ENCODE measurements at places on chromosomes 16 and 17.

GRCh38 chr16:74275031-74275636 lies 21.5 kb upstream of the PSMD7 start:
- no peak for DNase-seq

GRCh38 chr16:13645601-13646245 lies 274.2 kb upstream of the ERCC4 start:
- no peak for DNase-seq

GRCh38 chr17:58452738-58453137 lies 35.4 kb upstream of the RNF43 start:
- no peak for DNase-seq

DNA sequence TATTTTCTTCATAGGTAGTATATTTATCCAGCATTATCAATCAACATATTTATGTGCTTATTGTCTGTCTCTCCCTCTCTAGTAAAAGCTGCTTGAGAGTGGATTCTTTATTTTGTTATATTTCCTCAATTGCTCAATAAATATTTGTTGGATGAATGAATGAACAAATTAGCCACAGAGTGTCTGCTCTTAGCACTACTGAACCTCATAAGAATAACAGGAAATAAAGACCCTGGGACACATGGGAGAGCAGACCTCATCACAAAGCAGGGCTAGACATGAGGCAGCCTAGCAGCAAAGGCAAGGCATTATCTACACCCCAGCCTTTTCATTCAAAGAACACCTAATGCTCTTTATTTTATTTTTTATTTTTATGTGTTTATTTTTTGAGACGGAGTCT lies 34.9 kb upstream of the TANC2 start:
- DNase-seq: no peak

GRCh38 chr17:40443988-40444899 lies 994 bp downstream of the IGFBP4 start:
- no peak for DNase-seq

DNA sequence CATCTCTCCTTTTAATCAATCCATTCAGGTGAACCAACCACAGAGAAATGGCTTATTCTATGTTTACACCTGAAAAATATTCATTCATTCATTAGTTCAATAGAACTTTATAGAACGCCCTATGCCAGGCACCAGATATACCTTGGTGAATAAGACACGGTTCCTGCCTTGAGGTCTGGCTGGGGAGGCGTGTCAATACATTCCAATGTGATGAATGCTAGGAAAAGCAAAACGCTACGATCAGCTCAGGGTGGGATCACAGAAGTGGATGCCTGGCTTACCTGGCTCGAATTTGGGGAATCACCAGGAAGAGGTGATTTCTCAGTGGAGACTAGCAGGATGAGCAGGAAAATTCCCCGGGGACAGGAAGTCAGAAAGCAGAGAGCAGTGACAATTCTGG lies 17.5 kb upstream of the WFIKKN2 start:
- DNase-seq: no peak

DNA sequence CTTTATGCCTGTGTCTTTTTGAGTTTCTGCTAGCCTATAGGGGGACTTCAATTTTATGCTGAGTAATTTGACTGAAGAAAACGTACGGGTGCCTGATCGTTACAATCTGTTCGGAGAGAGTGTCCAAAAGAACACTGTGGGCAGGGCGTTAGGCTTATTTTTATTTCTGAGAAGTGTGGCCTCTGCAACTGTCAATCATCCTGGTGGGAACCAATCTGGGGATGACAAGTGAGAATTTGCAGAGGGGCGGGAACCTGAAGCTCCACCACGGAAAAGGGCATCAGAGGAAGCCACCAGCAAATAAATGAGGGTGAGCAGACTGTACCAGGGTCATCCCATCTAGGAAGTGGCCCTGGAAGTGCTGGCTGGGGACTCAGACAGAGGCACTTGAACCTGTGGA lies 12.0 kb upstream of the CDYL2 start:
- DNase-seq: no peak

DNA sequence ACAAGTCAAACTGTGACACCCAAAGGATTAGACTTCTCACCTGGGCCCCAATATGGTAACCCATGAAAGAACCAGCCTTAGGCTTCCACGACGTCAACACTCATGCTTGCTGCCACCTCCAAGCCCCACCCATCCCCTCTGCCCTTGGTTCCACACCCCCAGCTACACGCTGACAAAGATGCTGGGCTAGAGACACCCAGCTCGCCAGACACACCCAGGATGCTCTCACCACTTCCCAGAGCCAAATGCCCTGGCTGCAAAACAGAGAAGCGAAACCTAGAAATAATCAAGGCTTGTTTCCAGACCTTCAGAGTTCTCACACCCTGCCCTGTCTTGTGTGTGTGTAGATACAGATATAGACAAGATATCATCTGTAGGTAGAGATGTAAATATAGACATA lies 26.0 kb upstream of the ADCY9 start:
- no peak for DNase-seq

GRCh38 chr17:31481783-31482081 lies 90.3 kb downstream of the RAB11FIP4 start:
- DNase-seq: no peak

- DNase-seq: no peak
These were observed 6.3 kb downstream of the SECTM1 start for GRCh38 chr17:82327289-82327688.

- no peak for DNase-seq
These were observed 5.6 kb upstream of the WDR45B start for GRCh38 chr17:82653651-82654528.

- no peak for DNase-seq
These were observed 38.7 kb upstream of the SLC38A10 start for GRCh38 chr17:81333616-81334368.

DNA sequence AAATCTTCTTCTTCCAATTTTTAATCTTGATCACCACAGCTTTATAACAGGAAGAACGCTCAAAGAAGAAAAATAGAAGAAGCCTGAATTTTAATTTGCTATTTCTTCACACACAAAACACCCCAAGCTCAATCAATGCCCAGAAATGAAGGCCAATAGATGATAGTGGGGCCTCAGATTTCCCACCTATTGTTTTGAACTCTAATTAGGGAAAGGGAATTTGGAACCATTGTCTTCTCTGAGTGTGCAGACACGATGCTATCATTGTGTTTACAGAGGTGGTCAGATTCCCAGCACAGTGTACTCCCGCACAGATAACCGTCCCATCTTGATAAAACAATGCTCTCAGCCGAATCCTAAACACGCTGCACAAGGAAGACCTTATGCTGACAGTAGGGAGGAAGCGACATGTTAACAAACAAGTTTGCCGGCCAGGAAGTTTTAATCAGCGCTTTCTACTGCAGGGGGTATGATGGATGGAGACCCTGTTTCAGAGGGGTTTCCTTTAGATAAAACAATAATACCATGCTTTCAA lies 684.7 kb downstream of the MAF start:
- no peak for DNase-seq

DNA sequence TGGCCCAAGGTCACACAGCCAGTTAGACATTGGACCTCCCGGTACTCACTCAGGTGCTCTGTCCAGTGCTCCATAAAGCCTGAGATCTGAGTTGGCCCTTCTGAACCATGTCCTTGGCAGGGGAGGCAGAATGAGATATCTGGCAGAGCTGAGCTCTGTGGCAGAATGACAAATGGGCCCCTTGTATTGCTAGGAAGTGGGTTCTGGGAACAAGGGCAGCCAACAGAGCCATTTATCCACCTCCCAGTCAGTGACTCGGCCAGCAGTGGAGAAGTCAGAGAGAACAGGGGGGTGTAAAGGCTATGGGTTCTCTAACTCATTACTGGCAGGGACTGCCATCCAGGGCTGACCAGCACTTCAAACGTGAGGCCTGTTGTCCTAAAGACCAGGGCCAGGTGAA lies 117.1 kb upstream of the NLRP1 start:
- no peak for DNase-seq

GRCh38 chr16:6884002-6884401 lies 448.6 kb upstream of the RBFOX1 start:
- DNase-seq: no peak

DNA sequence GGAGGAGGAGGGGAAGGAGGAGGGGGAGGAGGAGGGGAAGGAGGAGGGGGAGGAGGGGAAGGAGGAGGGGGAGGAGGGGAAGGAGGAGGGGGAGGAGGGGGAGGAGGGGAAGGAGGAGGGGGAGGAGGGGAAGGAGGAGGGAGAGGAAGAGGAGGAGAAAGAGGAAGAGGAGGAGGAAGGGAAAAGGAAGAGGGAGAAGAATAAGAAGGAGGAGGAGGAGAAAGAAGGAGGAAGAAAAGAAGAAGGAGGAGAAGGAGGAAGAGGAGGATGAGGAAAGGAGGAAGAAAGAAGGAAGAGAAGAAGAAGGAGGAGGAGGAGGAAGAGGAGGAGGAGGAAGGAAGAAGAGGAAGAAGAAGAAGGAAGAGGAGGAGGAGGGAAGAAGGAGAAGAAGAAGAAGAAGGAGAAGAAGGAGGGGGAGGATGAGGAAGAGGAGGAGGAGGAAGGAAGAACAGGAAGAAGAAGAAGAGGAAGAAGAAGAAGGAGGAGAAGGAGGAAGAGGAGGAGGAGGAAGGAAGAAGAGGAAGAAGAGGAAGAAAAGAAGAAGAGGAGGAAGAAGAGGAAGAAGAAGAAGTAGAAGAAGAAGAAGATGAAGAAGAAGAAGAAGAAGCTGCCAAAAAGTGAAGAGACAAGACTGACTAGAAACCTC lies 103.8 kb downstream of the C16orf78 start:
- no peak for DNase-seq

DNA sequence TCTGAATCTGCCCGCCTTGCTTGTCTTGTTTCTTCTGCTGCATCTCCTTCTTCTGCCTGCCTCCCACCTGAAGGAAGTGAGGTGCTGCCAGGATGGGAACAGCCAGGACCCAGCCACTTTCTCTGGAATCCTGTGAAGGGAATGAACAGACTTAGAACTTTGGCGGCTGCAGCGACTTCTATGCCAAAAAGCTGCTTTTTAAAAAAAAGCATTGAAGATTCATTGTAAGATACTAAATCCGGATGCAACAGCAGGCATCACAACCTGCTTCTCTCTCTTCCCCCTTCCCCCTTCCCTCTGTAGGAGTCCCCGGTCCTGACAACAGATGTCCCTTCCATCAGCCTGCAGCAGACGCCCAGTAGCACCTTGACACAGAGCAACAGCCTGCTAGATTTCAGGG lies 176.3 kb downstream of the HS3ST4 start:
- DNase-seq: no peak

GRCh38 chr17:40551091-40551878 lies 14.0 kb downstream of the CCR7 start:
- DNase-seq: no peak

GRCh38 chr16:87303431-87303930 lies 13.7 kb downstream of the C16orf95 start:
- no peak for DNase-seq

DNA sequence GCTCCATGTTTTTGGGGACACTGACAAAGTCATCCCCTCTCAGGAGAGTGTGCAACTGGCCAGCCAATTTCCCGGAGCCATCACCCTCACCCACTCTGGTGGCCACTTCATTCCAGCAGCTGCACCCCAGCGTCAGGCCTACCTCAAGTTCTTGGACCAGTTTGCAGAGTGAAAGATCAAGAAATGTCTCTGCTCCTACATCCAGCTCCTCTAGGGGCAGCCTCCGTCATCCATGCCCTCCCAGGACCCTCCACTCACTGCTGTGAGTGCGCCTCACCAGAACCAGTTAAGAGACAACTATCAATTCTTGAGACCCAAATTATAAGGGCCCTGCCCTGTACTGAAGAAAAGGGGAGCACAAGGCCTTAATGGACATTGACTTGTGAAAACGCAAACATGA lies 1.1 kb downstream of the OVCA2 start:
- no peak for DNase-seq

DNA sequence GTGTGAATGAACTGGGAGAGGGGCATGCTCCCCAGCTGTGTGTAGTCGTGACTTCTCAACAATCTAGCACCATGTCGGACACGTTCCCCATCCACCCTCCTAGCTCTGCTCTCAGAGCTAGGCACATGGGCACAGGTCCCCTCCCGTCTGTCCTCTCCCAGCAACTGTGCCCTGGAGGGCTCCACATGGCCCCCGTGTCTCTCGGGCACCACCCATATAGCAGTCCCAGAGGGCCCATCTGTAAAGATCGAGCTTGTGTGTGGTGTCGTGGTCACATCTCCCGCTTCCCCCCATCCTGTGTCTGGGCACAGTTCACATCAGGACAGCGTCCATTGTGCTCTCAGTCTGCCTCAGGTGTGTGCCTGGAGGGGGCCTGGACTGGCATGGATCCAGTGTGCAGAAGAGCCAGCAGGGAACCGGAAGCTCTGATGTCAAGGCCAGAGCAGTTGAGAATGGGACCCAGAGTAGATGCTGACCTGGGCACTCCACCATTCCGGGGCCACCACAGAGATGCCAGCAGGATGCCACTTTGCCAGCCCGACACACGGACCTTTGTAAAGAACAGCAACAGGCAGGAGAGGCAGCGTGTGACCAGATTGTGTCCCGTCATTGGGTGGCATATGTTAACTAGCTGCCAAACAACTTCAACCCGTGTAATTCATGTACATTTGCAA lies 55.7 kb downstream of the MARF1 start:
- DNase-seq: no peak

- no peak for DNase-seq
These were observed 7.5 kb downstream of the PELP1 start for GRCh38 chr17:4696437-4696805.

GRCh38 chr16:28540346-28540745 lies 1.6 kb upstream of the NUPR1 start:
- DNase-seq: no peak

- DNase-seq: no peak
These were observed 123.8 kb downstream of the GOSR1 start for GRCh38 chr17:30600830-30601494.
